Urinary bladder (tissue), 4 donors: ENCODE measurements at places on chromosomes 13 and 19. TPM values are rescaled to one million over a fixed set of nuclear protein-coding genes. Genes with fewer than 3 reads are reported as not detected.

The CACNA1A gene
- polyA plus RNA-seq, result 0.75 TPM

The ERICH6B gene
- polyA plus RNA-seq, result not detected

The IGLON5 gene
- 0.25 TPM for polyA plus RNA-seq

The ACP7 gene
- 0.05 TPM for polyA plus RNA-seq

The AKAP8L gene
- 57.3 TPM for polyA plus RNA-seq

The ZNF844 gene
- polyA plus RNA-seq, result 9.7 TPM

The RYR1 gene
- 1.1 TPM for polyA plus RNA-seq

The FXYD1 gene
- polyA plus RNA-seq, result 121 TPM

The HIF3A gene
- 186 TPM for polyA plus RNA-seq

The HIPK4 gene
- polyA plus RNA-seq, result 0.20 TPM

The CALR3 gene
- polyA plus RNA-seq, result not detected

The KLK15 gene
- not detected for polyA plus RNA-seq

The CD177 gene
- polyA plus RNA-seq, result 0.22 TPM

The FLT1 gene
- 20.3 TPM for polyA plus RNA-seq

The ACER1 gene
- 0.11 TPM for polyA plus RNA-seq

The FFAR1 gene
- not detected for polyA plus RNA-seq

The MRPL57 gene
- 22.2 TPM for polyA plus RNA-seq

The SIPA1L3 gene
- 6.2 TPM for polyA plus RNA-seq

The HCN2 gene
- polyA plus RNA-seq, result 0.43 TPM

The PTH2 gene
- polyA plus RNA-seq, result not detected

The RASAL3 gene
- 1.8 TPM for polyA plus RNA-seq

The PRR12 gene
- polyA plus RNA-seq, result 20.3 TPM

The ZNF787 gene
- 30.9 TPM for polyA plus RNA-seq

The CGB1 gene
- not detected for polyA plus RNA-seq

The PSG1 gene
- not detected for polyA plus RNA-seq

The LAIR2 gene
- polyA plus RNA-seq, result not detected

The ATXN8OS gene
- not detected for polyA plus RNA-seq

The C1QTNF9 gene
- polyA plus RNA-seq, result 0.76 TPM

The TNFSF11 gene
- 0.47 TPM for polyA plus RNA-seq

The CGB2 gene
- polyA plus RNA-seq, result not detected

The PCP2 gene
- 0.19 TPM for polyA plus RNA-seq

The SLC25A41 gene
- polyA plus RNA-seq, result 1.0 TPM

The ELSPBP1 gene
- not detected for polyA plus RNA-seq

The MAST1 gene
- polyA plus RNA-seq, result 1.1 TPM

The ZNF506 gene
- 8.8 TPM for polyA plus RNA-seq

The IFI30 gene
- polyA plus RNA-seq, result 90.6 TPM

The RPS28 gene
- polyA plus RNA-seq, result 758 TPM

The SHISA7 gene
- 0.05 TPM for polyA plus RNA-seq

The DHDH gene
- polyA plus RNA-seq, result 0.75 TPM

The MAG gene
- 0.20 TPM for polyA plus RNA-seq

The TMPRSS9 gene
- 0.06 TPM for polyA plus RNA-seq

The DGKH gene
- 3.4 TPM for polyA plus RNA-seq

The RASIP1 gene
- 15.5 TPM for polyA plus RNA-seq

The ETV2 gene
- 1.7 TPM for polyA plus RNA-seq

The NFKBIB gene
- 39.1 TPM for polyA plus RNA-seq

The CEACAM6 gene
- not detected for polyA plus RNA-seq

The PGLYRP1 gene
- 0.18 TPM for polyA plus RNA-seq

The KLK2 gene
- polyA plus RNA-seq, result not detected

The ZNF574 gene
- 18.8 TPM for polyA plus RNA-seq

The CYP4F8 gene
- 1.9 TPM for polyA plus RNA-seq

The SPATA13 gene
- polyA plus RNA-seq, result 5.8 TPM

The ZNF587B gene
- polyA plus RNA-seq, result 3.8 TPM

The SLAIN1 gene
- 3.4 TPM for polyA plus RNA-seq

The ING1 gene
- polyA plus RNA-seq, result 25.2 TPM

The ZNF93 gene
- 5.8 TPM for polyA plus RNA-seq

The SIGLEC5 gene
- polyA plus RNA-seq, result 0.47 TPM

The DMKN gene
- 17.5 TPM for polyA plus RNA-seq
